ENCODE measurements at places on chromosomes 13 and 19.

DNA sequence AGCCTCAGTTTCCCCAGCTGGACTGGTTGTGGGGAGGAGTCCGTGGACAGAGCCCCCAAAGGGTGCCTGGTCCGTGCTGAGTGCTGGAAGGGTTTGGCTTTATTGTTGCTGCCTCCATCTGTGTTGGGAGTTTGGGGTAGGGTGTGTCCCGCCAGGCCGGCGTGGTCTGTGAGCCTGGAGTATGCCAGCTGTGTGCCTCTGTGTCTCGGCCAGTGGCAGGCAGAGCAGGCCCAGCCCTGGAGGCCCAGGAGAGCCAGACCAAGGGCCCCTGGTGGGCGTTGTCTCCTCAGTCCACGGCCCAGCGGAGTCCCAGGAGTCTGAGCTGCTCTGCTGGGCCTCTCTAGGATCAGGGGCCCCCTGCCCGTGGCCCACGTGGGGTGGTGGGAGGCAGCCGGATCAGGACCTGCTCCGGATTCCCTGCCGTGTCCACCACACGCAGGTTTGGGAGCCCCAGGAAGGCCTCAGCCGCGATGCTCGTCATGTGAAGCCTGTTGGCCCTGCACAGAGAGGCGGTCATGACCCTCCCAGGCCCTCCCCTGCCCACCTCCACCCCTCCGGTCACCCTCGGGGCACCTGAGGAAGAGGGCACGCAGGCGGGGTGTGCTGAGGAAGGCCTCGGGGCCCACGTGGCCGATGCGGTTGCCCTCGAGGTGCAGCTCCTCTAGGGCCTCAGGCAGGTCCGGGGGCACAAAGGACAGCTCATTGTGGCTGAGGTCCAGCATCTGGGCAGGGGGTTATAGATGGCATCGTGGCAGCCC is 6.6 kb downstream of the PODNL1 start:
- DNase-seq = no peak

DNA sequence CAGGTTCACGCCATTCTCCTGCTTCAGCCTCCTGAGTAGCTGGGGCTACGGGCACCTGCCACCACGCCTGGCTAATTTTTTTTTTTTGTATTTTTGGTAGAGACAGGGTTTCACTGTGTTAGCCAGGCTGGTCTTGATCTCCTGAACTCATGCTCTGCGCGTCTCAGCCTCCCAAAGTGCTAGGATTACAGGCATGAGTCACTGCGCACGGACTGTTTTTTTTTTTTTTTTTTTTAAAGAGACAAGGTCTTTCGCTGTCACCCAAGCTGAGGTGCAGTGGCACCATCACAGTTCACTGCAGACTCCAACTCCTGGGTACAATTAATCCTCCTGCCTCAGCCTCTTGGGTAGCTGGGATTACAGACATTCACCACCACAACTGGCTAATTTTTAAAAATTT is 8.2 kb upstream of the ADAMTS10 start:
- no peak for DNase-seq

GRCh38 chr13:40151673-40152072 is 496.2 kb downstream of the COG6 start:
- no peak for DNase-seq

GRCh38 chr19:1457031-1457739 is 7.3 kb downstream of the APC2 start:
- no peak for DNase-seq

GRCh38 chr13:72521940-72522661 is 205.3 kb downstream of the MZT1 start:
- no peak for DNase-seq

GRCh38 chr13:45332831-45333219 is 8.2 kb downstream of the TPT1 start:
- DNase-seq = no peak

- no peak for DNase-seq
These were observed 13.2 kb downstream of the GADD45B start for GRCh38 chr19:2488942-2489731.

DNA sequence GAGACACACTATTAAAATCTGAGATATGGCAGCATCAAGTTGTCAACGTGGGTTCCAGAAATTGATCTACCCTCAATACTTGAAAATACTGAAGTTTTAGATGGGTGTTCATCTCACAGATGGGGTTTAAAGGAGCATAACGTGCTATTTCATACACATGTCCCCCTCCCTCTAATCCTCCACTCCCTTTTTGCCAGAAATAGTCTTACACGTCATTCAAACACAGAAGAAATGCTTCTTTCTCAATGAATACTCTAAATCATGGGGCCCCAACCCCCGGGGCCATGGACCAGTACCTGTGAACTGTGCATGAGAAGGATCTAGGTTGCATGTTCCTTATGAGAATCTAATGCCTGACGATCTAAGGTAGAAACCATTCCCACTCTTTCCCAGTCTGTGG is 19.6 kb downstream of the KLF12 start:
- DNase-seq = no peak

DNA sequence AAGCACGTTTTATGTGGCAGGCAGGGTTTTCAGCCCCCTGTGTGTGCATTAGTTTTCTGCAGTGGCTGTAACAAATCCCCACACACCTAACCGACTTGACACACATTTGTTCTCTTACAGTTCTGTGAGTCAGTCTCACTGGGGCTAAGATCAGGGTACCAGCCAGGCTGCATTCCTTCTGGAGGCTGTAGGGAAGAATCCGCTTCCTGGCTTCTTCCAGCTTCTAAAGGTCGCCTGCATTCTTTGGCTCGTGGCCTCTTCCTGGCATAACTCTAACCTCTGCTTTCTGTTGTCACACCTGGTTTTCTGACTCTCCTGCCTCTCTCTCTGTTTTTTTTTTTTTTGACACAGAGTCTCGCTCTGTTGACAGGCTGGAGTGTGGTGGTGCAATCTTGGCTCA is 6.4 kb downstream of the ELSPBP1 start:
- DNase-seq = no peak

DNA sequence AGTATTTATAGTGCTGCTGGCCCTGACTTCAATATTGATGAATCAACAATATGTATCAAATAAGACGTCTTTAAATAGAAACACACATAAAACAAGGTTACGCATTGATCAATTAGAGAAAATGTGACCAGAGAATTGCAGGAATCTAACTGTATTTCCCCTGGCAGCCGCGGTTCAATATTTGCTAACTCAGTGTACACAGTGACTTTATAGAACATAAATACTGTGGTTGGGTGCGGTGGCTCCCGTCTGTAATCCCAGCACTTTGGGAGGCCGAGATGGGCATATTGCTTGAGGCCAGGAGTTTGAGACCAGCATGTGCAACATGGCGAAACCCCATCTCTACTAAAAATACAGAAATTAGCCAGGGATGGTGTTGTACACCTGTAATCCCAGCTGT is 22.8 kb upstream of the UPF3A start:
- no peak for DNase-seq

- no peak for DNase-seq
These were observed 8.3 kb downstream of the RYR1 start for GRCh38 chr19:38441657-38442348.

DNA sequence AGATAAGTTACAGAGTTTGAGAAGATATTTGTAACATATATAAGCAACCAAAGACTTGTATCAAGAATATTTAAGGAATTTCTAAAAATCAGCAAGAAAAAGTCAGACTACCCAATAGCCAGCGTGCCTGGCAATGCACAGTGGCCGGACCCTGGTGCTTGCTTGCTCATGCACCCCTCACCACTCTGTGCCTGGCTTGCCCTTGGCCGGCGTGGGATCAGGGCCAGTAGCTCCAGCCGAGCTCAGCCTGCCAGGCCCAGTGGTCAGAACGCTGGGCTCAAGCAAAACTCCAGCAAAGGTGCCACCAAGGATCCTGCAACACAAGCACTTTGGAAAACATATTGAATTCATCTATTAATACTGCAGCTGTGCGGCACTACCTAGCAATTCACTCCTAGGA is 95.1 kb downstream of the KATNAL1 start:
- no peak for DNase-seq

DNA sequence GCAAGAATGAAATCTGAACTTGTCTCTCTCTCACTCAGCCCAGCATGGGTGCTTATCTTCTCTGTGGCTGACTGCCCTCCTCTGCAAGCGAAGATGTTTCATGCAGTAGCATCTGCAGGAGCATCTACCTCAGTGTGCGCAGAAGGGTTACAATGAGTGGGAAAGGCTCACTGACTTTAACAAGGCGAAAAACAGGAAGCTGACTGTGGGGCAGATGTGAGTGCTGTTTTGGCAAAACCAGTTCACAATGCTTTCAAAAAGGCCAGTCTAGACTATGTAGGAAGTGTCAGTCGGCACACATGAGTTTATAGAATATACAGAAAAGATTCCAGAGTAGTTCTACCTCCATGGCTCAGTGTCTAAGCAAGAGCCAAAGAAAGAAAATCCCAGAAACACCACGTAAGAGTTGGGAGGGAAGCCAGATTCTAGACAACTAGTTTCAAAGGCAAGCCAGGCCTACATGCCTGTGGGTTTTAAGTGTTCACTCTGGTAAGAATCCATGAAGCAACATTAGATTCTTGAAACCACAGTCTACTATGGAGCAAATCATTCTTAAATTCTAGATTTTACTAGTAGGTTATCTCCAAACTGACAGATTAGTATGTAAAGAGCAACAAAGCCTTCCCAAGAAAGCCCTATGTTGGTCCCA is 124.5 kb downstream of the ABCC4 start:
- no peak for DNase-seq

- no peak for DNase-seq
These were observed 5.6 kb downstream of the PTOV1 start for GRCh38 chr19:49856574-49857021.

DNA sequence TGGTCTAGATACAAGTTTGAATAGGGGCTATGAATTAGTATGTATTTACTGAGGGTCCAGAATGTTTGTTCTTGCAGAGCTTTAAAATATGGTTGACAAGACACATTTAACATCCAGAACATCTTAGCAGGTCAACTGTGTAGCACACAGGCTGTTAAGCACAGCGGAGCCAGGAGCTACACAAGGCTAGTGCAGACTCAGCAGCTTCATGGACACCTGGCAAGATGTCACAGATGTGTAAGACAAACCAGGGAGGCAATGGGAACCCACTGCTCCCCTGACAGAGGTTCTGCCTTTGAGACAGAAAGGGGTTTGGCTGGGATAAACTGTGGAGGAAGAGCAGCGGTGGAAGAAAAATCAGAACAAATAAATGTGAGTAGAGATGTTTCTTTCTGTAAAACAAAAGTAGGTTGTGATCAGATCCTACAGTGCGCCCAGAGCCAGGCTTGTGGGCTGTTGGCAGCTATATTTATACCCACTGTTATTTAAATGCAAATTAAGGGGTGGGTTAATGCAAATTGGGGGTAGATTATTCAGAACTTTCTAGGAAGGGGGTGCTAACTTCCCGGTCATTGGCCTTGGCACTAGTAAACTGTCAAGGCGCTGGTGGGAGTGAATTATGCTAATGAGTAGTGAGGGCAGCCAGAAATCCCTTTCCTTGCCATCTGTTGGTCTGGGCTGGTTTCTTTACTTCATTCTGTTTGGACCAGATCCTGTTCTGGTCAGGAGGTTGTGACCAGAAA is 33.0 kb downstream of the MIPEP start:
- no peak for DNase-seq

DNA sequence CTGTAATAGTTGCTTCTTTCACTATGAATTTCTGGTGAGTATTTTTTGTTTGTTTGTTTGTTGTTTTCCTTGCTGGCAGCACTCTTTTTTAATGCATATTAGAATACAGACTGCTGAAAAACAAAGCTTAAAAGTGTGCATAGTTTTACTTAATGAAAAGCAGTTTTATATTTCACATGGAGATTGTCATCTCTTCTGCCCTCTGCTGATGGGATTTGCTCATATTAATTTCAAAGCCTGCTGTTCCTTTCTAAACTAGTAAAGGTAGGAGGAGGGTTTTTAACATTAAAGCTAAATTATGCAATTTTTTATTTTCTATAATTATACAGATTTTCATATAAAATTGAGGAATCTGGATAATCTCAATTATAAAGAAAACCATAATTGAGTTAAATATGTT is 692.6 kb upstream of the SLITRK1 start:
- DNase-seq = no peak

GRCh38 chr19:4199699-4200293 is 17.3 kb downstream of the ANKRD24 start:
- DNase-seq = no peak

- no peak for DNase-seq
These were observed 17.2 kb downstream of the BLOC1S3 start for GRCh38 chr19:45195764-45196163.

DNA sequence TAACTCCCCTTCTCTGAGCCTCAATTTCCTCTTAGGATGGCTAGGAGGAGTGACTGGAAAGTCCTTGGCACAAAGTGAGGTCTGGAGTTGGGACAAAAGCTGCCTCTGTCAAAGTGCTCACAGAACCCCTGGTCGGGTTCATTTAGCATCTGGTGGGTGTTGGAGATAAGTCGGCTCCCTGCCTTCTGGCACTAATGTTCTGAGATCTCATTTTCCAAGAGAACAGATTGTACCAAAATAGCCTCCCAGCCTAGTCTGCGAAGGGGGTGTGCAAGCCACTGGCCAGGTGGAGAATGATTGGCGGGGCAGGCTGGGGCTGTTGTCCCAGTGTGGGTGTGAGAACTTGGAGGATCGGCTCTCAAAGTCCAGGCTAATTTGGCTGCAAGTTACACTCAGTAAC is 20.7 kb upstream of the NWD1 start:
- DNase-seq = no peak

GRCh38 chr13:113298043-113298945 is 1.3 kb downstream of the LAMP1 start:
- no peak for DNase-seq

GRCh38 chr13:39490136-39490535 is 112.9 kb downstream of the LHFPL6 start:
- no peak for DNase-seq

GRCh38 chr19:12786952-12787351 is 4.3 kb upstream of the JUNB start:
- no peak for DNase-seq

- no peak for DNase-seq
These were observed 111.3 kb downstream of the KATNAL1 start for GRCh38 chr13:30196025-30196424.
